ENCODE measurements at places on chromosomes 5 and 9.
A peak's percentile ranks its signal among the peaks of the same experiment; 100 is the strongest.

DNA sequence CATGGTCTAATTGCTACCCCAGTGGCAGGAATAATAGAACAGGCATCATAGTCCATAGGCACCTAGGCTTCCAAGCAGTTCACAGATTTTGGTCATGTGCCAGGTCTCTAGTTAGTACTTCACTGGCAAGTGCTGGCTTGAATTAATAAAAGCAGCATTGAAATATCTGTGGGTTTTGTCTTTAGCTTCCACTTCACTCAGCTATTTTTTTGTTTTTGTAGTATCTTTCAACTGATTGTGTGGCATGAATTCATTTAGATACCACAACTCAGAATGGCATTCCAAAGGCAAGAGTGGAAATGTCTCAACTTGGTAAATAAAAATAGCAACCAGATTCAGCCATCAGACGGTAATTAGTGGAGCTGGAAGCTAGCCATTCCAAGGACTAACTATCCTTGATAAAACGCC lies 27.9 kb upstream of the ITGA2 start:
- no peak for DNase-seq

DNA sequence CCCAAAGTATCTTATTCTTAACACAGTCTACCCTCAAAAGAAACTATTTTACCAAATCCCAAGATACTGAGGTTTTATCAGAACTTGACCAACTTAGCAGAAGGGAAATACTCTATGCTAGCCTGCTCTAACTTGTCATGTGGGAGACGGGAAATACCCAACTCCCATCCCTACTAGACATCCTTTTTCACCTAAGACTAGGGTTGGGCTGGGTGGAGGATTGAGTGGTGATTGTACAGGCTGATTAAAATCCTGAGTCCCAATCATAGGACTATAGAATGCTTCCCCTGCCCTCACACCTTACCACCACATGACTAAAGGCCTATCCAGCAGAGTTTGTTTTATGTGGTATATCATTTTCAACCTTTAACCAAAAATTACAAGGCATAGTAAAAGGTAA lies 786.5 kb downstream of the TAF11L14 start:
- no peak for DNase-seq

DNA sequence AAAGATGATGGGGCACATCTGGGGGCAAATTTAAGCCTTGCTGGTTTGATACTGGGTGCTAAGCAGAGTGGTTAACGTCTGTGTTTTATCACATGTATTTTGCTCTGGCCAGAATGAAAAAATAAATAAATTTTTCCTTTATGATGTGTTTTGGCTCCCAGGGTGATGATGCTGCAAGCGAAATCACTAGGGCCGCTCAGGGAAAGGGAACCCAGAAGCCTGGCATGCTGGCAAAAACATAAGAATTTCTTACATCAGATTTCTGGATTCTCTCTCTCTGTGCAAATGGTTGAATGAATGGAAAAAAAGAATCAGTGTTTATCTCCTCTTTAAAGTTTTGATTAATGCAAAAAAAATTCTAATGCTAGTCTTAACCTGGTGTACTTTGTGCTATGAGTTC lies 1975.2 kb upstream of the C9orf72 start:
- DNase-seq = no peak

GRCh38 chr9:136695955-136696354 lies 8.7 kb upstream of the AGPAT2 start:
- DNase-seq = no peak

DNA sequence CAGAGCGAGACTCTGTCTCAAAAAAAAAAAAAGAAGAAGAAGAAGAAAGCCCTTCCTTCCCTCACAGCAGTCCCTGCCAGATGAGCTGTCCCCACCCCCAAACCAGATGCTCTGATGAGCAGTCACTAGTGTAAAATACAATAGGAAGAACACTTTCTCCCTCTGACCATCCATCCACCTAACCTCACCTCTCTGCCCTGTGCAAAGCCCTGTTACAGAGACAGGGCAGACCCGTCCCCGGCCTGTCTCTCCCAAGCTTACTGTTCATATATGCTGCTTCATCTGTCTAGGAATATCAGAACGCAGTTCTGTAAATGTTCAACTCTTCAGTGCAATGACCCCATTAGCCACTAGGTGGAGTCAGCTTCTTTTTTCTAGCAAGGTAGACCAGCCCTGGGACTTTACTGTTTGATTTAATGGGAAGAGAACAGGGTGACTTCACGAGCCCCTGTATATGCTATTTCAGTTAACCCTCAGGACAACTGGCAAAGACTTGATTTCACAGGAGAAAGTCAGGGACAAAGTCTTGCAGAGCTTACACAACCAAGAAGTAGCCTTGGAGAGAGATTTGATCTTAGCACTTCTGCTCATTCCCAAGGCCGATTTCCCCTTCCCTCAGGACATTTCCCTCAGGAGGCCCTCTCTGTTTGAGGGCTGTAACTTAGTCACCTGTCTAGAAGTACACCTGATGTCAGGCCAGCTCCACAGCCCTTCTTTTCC lies 14.9 kb upstream of the FGFR4 start:
- DNase-seq = peak; percentile 82
